ENCODE measurements at places on chromosomes 3 and 15.

GRCh38 chr3:57575966-57576626 lies 20.0 kb downstream of the PDE12 start:
- no peaks in the 10 kb centered on the region for H3K27me3 ChIP-seq
- H3K4me3 ChIP-seq = no peak overlapping the region
- H3K27ac ChIP-seq = no peak overlapping the region
- peaks cover 48% of the 10 kb centered on the region for H3K36me3 ChIP-seq

- peaks cover 8% of the 10 kb centered on the region for H3K4me1 ChIP-seq
- DNase-seq = peak; percentile 30
- no peaks in the 10 kb centered on the region for H3K36me3 ChIP-seq
- H3K27me3 ChIP-seq = no peaks in the 10 kb centered on the region
- H3K4me3 ChIP-seq = no peak overlapping the region
Measured at GRCh38 chr3:58657571-58658141, 8.9 kb downstream of the FAM3D start.

GRCh38 chr15:100981086-100981485 lies 61.9 kb downstream of the LRRK1 start:
- H3K27ac ChIP-seq = no peak overlapping the region
- no peaks in the 10 kb centered on the region for H3K27me3 ChIP-seq
- H3K36me3 ChIP-seq = no peaks in the 10 kb centered on the region

DNA sequence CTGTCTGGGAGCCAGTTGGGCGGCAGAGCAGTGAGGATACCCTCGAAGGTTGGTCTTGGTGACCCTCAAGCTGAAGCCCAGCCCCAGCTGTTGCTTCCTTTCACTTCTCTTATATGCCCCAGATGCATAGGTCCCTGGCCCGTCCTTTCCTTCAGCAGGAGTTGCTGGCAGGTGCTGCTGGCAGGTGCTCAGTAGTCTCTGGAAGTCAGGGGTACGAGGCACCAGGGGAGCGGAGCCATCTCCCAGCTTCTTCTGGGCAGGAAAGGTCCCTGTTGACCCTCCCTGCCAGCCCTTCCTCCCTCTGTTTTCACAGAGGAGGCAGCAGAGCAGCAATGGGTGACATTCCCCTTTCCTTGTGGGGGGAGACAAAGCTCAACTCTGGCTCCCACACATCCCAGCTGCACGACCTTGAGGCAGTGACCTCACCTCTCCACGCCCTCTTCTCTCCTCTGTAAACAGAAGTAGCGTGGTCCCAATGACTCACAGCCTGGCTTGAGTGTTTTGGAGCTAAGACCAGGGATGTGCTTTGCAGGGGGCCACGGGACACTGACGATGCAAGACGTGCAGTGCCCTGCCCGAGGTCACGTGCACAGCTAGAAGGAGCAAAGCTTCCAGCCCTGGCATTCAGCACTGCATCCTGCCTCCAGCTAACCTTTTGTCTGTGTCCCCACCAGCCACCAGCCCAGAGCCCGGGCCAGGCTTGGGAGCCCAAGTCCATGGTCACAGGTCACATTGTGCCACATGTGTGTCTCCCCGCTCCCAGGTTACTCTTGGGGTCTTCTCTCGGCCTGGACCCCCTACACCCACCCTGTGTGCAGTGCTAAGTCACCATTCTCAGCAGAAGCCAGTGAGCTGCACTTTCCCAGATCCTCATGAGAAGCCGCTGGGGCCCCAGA lies 49.7 kb downstream of the SLC6A6 start:
- H3K36me3 ChIP-seq = peaks cover 34% of the 10 kb centered on the region
- peaks cover 47% of the 10 kb centered on the region for H3K4me1 ChIP-seq
- no peaks in the 10 kb centered on the region for H3K27me3 ChIP-seq

DNA sequence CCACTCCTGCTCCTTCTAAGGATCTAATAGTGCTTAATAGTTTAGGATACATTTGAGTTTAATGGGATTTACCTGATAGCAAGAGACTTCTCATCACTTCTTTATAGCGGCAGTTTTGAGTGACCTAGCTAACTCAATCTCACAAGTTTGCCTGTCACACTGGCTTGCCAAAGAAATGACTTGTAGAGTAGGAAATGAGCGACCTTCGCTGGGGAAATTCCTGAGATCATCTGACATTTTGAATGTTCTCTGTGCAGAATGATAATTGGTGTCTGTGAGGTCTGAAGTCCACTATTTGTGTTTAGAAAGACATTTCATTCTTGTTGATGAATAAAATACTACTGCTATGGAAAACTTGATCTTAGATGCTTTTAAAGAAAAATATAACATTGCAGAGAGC lies 30.3 kb downstream of the SUCLG2 start:
- H3K27me3 ChIP-seq = no peaks in the 10 kb centered on the region
- H3K4me3 ChIP-seq = no peak overlapping the region
- no peaks in the 10 kb centered on the region for H3K4me1 ChIP-seq
- H3K36me3 ChIP-seq = peaks cover 23% of the 10 kb centered on the region
- H3K27ac ChIP-seq = no peak overlapping the region
- DNase-seq = no peak

DNA sequence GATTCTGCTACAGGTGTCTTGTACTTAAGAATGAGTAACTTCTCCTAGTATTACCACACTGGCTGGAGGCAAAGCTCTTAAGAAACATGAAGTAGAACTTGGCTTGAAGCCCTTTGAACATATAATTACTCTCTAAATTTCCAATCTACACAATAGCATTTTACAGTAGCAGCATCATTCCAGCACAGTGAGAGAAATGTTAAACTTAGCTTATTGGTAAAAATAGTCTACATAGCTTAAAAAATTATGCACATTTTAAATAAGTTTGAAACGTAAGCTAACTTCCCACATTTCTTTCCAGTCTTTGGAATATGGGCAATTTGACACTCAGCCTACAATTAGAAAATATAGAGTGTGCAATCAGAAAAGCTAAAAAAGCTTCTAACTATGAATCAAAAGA lies 32.8 kb upstream of the TOP2B start:
- H3K4me3 ChIP-seq = no peak overlapping the region
- DNase-seq = no peak
- no peaks in the 10 kb centered on the region for H3K4me1 ChIP-seq
- H3K27me3 ChIP-seq = no peaks in the 10 kb centered on the region
- H3K36me3 ChIP-seq = no peaks in the 10 kb centered on the region
- H3K27ac ChIP-seq = no peak overlapping the region

- no peaks in the 10 kb centered on the region for H3K4me1 ChIP-seq
- H3K27me3 ChIP-seq = no peaks in the 10 kb centered on the region
- no peak overlapping the region for H3K4me3 ChIP-seq
- H3K27ac ChIP-seq = no peak overlapping the region
- H3K36me3 ChIP-seq = peaks cover 4% of the 10 kb centered on the region
Measured at GRCh38 chr15:50675535-50676144, 11.0 kb downstream of the TRPM7 start.

Data from stomach (tissue), 19 donors.